ENCODE measurements at places on chromosomes 2 and 18.
A peak's percentile ranks its signal among the peaks of the same experiment; 100 is the strongest.

- no peak for DNase-seq
Measured at GRCh38 chr2:223918671-223919134, 26.4 kb downstream of the WDFY1 start.

- DNase-seq = no peak
Measured at GRCh38 chr18:63477968-63478367, 1.2 kb downstream of the SERPINB5 start.

- DNase-seq = no peak
Measured at GRCh38 chr2:15967415-15968279, 27.3 kb downstream of the MYCN start.

DNA sequence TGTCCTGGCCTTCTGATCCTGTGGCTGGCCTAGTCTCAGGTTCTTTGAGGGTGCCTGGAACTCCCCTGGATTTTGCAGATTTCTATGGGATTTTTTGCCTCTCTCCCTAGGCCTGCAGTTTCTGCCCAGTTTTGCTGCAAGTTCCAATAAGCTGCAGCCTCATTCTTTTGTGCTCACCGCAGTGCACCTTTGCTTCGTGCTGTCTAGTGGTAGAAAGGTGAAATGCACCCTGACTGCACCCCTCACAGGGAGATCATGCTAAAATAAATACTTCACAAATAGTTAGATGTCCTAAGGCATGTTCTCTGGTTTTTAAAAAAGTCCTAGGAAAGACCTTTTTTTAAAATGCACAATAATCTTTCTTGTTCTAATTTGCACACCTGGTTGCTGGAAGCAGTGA lies 72.5 kb downstream of the GNAL start:
- no peak for DNase-seq

GRCh38 chr2:15092181-15092580 lies 459.7 kb downstream of the LRATD1 start:
- DNase-seq = no peak

DNA sequence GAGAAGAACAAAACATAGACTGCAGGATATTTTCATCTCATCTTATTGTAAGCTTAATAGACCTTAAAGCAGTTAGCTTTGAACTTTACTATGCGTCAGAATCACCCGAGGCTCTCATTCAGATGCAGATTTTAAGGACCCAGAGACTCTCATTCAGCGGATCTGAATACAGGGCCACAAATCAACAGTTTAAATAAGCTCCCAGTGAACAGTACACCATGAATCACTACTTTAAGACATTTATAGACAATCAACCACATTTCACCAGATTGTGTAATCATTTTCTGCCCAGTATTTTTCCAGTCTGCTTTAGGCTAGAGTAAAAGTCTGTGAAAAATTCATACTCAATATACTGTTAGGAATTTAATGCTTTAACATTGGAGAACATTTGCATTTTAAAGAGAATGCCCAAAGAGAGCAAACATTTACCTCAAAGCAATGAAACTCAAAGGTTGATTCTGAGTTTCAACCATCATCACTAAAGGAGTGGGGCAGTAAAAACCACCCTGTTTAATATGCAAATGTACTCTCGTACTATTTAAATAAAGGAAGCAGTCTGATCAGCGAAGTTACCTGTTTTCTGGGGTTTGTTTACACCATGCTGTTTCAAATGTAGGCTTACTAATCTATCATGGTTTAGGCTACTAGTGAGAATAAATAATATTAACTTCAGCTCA lies 11.0 kb upstream of the ALPK2 start:
- DNase-seq = peak; percentile 3

- no peak for DNase-seq
Measured at GRCh38 chr18:5122272-5122671, 74.8 kb downstream of the AKAIN1 start.

DNA sequence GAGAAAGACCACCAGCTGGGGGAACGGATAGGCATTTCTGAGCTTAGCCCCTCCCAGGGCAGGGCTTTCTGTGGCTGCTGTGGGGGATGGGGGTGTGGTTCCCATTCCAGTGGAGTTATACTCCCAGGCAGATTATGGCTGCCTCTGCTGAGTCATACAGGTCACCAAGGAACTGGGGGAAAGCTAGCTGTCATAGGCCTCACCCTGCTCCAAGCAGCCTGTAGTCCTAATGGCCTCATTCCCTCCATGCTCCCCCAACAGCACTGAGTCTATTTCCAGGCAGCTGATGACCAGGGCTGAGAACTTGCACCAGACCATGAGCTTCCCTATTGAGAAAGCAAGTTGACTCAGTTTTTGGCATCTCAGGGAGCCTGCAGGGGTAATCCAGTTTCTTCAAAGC lies 87.1 kb downstream of the GPR39 start:
- DNase-seq = no peak

DNA sequence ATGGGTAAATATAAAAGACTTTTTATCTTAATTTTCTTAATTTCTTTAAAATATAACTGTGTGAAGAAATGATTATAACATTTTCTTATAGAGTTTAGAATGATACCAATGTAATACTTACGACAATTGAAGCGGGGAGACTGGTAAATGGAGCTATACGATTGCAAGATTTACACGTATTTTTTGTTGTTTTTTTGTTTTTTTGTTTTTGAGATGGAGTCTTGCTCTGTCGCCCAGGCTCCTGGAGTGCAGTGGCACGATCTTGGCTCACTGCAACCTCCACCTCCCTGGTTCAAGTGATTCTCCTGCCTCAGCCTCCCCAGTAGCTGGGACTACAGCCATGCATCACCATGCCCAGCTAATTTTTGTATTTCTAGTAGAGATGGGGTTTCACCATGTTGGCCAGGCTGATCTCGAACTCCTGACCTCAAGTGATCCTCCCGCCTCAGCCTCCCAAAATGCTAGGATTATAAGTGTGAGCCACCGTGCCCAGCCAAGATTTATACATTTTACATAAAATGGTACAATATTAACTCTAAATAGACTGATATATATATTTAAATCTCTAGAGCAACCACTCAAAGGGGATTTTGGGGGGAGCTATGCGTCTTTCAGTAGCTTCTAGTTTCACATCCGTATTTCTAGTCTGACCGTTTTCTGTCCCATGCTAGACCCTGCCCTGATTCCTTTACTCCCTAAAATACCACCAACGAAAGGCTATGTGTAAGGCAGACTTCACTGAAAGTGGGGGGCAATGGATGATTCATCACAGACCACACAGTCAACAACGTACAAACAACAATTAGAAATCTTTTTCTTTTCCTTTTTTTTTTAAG lies 28.2 kb upstream of the ATG16L1 start:
- peak; percentile 71 for DNase-seq

GRCh38 chr2:5020116-5020875 lies 671.9 kb upstream of the SOX11 start:
- no peak for DNase-seq

DNA sequence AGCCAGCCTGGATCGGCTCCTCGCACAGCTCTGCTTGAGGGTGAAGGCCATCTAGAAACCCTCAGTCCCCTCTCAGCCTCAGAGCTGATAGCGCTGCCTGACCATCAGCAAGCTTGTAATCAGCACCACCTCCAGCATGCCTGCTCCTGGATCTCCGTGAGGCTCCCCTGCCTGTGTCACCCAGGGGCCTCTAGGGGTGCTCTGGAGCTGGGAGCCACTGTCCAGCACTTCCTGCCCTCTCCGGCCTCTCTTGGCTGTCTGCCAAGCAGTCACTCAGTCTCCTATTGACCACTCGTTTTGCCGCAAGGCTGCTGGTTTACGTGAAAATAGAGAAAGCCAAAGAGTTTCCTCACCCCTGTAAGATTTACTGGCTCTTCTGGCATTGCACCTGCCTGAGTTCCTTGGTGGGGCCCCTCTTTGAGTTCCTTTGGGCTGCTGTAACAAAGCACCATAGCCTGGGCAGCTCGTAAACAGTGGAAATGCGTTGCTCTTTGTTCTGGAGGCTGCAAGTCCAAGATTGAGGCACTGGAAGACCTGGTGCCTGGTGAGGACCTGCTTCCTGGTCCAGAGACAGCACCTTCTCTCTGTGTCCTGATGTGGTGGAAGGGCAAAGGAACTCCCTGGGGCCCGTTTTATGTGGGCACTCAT lies 17.9 kb downstream of the CAPN10 start:
- DNase-seq = no peak

DNA sequence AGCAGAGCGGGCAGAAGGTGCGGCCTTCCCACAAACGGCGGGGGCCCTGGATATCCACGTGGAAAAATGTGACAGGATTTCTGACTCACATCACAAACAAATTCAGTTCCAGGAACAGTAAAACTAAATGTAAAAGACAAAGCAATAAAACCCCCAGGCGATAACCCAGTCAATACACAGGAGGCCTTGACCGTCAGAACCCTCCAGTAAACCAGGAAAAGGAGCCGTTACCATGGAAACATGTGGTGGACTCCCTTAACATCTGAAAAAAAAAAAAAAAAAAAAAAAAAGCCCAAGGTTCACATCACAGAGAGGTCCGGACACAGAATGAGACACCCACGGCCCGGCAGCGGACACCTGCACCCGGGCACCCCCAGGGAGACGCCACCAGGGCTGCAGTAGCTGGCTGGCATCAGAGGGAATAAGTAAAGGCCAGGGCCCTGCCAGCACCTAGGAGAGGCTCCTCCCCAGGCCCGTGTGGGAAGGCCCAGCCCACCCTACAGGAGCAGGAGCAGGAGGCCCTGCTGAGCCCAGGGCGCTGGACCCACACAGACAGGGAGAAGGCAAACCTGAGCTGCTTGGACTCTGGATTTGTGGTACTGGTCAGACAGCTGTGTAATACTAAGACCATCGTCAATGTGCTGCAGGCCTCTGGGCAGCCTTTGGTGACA lies 83.7 kb downstream of the TMEM18 start:
- DNase-seq = no peak

GRCh38 chr2:151374436-151374835 lies 17.0 kb downstream of the TNFAIP6 start:
- no peak for DNase-seq

- no peak for DNase-seq
Measured at GRCh38 chr2:151775057-151775740, 40.9 kb upstream of the NEB start.

DNA sequence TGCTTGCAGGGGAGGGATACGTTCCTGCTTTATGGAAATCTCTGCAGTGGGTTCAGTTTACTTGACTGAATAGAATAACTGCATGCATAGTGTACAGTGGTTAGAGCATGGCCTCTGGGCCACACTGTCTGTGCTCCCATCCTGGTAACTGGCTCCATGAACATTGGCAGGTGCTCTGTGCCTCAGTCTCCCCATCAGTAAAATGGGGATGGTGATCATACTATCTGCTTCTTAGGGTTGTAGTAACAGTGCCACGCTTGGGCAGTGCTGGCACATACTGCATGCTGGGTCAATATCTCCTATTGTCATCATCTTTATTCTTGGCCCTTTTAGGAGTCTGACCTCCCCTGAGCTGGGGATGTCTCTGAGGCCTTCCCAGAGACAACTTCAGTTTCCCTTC lies 117.3 kb downstream of the CTIF start:
- DNase-seq = no peak

DNA sequence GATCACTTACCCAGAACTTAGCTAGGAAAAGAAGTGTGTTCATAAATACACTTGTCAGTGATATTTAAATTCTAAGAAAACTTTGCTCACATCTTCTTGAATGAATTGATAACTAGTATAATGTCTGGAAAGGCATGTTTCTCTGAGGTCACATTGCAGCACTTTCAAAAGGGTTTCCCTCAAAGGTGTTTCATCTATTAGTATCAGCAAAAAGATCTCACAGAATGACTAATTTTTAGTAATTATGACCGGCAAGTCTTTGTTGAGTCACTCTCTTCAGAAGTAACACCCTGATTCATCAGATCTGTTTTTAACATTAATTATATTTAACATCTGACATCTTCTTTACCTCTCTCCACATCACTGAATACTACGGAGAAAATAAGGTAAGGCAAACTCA lies 222.3 kb downstream of the IKZF2 start:
- no peak for DNase-seq

DNA sequence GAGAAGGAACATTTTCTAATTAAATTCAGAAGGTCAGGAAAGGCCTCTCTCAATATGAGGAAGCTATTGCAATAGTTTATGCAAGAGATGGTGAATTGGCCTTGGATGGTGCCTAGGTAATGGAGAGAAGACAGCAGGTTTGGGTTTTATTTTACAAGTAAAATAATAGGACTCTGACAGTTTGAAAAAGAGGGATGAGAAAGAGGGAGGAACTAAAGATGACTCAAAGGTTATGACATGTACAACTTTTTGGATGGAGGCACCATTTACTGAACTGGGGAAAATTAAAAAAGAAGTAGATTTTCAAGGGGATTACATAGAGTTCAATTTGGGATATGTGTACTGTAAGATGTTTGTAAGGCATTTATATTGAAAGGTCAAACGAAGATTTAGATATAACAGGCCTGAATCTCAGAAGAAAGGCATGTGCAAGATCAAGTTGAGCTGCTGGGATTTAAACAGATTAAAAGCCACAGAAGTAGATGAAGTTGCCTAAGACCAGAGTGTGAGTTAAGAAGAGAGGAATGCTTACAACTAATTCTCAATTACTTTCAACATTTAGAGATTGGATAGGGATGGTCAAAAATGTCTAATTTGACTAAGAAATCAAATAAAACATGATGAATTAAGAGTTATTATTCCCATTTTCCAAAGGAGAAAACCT lies 12.3 kb upstream of the ASNSD1 start:
- no peak for DNase-seq
